ENCODE measurements at places on chromosomes 3 and 15.

GRCh38 chr15:24675332-24676144 is at the start of gene NPAP1:
Gene NPAP1 (plus strand): TSS chr15:24675775. CDS start chr15:24675868, 93 bp downstream.
- DNase-seq, result no peak

- no peak for DNase-seq
Observed at GRCh38 chr3:142021127-142021526, 128.2 kb downstream of the TFDP2 start.

- DNase-seq, result no peak
Observed at GRCh38 chr3:107767897-107768605, 245.3 kb downstream of the BBX start.

GRCh38 chr3:24680214-24680967 is 185.7 kb upstream of the THRB start:
- DNase-seq, result peak; percentile 89

DNA sequence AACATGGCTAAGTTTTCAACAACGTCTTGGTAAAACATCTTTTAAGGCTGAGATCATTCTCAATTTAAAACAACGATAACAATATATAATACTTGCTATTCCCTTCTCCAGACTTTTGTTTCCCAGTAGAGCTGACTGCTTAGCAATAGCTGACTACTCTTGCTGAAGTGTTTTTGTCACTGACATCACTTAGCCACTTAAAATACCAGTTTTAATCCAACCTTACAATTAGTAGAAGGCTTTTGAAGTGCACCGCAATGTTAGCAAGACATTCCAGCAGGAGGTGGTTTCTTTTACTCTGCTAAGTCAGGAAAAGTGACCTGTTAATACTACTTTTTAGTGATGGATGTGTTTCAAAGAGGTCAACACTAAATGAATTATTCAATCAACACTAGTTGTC is 28.7 kb upstream of the GBE1 start:
- DNase-seq, result no peak

DNA sequence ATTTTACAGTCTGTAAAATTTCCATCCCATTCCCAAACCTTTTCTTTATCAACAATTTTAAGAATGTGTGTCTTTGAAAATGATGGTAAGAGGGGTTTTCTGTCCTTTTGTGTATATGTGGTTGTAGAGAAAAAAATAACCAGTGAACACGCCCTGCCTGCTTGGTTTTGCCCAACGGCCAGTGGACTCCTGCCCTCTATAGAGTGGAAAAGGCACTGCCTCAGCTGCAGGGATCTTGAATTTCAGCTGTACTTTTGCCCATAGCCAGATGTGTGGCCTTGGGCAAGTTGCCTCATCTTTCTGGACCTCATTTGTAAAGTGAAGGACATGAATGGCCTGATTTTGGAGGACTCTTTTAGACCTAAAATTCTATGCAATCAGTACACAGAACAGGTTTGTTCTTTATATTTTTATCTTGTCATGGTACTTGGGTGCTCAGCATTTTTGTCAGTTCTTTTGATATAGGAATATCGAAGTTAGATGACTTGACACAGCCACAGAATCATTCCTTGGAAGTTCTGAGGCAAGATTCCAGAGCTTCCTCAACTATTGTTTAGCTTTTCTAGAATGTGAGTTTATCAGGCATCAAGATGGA is 81.0 kb downstream of the CLDN11 start:
- no peak for DNase-seq

DNA sequence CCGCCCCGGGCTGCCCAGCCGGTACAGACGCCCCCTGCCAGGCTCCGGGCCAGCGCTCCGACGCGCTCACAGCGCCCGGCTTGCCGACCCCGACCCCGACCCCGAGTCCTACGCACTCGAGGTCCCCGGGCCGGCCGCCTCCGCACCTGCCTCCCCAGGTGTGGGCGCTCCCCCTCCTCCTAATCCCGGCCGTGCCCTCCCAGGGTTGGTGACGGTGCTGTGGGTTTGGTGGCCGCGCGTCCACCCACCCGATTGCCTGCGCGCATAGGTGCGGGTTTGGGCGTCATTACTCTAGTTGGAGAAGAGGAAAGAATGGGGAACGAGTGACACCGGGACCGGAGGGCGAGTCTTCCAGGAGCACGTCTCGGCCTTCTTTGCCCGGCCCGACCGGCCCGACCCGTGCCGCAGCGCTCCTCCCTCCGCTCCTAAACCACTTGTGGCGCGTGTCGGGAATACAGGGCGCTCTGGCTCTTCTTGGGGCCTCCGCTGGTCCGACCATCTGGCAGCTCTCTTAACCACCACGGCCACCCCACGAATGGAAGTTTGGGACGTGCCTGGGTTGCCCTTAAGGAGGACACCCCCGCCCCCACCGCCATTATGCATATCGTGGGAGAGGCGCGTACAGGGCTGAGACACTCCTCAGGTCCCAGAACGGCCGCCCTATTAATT is 810 bp upstream of the THRB start:
- peak; percentile 56 for DNase-seq

DNA sequence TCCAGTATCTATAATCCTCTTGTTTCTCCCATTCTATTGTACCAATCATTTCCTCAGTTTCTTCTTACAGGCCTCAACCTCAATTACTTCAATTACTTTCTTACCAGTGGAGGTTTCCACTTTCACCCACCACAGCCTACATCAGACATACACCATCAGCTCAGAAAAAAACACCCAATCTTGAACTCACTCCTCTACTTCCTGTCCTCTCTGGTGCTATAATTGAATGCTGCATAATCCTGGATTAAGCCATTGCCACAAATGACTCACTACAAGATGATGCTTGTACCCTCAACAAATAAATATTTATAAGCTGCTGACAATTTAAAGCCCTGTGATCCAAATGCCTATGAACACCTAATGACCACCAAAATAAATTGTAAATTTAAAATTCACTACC is 18.5 kb downstream of the RYK start:
- DNase-seq, result no peak

GRCh38 chr3:194112120-194113106 is 23.5 kb upstream of the HES1 start:
- peak; percentile 44 for DNase-seq

DNA sequence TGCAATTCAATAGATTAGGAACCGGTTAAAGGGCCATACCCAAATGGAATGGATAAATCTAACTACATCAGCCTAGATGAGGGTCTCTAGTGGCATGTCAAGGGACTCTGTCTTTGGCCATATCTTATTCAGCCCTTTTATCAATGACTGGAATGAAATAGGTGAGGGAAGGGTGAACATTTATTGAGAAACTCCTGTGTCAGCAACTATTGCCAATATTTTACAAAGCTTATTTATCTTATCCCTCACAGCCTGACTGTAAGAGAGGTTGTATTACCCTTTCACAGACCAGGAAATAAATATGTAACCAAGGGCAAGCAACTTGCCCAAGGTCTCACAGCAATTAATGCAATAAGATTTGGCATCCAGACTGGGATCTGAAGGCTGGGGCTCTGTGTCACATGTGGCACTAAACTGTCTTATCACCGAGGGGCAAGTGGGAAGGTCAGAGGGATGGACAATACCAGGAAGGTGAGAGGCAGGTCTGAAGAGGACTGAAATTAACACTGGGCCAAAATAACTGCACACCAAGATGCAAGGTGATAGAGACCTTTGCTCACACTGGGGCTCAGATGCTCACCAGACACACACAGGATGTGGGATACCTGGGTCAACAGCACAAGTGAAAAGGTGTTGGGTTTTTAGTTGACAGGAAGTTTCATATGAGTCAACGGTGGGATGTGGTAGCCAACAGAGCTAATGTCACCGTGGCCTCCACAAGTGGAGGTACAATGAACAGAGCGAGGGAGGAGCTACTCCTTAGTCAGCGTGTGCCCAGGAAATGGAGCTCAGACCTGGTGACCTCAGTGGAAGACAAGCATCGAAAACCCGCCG is 261.3 kb downstream of the RPLP1 start:
- no peak for DNase-seq

DNA sequence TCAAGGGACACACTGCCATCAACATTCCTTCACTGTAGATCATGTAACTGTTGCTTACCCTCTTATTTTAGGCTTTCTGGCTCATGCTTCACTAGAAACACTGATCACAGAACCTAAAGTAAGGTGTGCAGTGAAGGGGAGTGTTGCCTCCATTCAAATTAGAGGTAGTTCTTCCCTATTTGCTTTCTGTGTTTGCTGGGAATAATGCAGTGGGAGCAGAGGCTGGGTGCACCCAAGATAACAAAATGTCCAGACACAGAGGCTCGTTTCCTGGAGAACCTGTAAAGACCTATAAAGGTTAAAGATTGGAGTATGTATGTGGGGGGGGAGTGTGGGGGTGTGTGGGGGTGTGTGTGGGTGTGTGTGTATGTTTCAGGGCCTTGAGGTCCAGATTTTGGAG is 2.1 kb upstream of the CLDN18 start:
- no peak for DNase-seq

DNA sequence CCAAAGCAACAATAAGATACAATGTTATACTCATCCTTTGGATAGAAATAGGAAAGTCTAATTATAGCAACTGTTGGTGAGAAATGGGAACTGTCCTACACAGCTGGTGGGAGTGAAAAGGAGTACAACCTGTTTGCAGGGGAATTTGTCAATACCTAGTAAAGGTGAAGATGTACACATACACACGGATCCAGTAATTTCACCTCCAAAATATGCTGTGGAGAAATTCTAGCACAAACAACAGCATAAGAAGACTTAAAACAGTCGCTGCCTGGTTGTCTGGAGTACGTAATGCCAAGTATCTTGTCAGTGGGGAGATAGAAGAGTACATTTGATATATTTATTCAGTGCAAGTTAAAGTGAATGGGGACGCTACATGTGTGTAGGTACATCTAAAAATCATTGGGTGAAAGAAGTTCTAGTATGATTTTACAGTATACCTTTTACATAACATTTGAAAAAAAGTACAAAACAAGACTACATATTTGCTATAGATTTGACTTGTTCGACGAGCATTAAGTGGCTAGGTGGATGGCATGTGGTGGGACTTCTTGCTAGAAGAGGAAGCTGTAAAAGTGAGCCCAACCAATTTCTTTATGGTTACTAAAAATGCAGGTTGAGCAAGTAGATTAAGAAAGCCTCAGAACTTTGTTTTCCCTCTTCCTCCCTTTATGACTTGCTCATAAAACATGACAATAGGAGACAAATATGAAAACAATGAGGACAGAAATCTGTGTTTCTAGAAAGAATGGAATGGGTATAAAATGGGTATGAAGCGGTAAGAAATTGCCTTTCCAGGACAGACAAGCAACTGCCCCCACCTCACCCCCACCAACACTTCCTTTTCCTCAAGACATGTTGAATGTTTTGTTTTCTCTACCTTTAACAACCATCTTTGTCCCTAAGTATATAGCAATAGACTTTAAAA is 50.2 kb upstream of the CCR4 start:
- DNase-seq, result no peak

DNA sequence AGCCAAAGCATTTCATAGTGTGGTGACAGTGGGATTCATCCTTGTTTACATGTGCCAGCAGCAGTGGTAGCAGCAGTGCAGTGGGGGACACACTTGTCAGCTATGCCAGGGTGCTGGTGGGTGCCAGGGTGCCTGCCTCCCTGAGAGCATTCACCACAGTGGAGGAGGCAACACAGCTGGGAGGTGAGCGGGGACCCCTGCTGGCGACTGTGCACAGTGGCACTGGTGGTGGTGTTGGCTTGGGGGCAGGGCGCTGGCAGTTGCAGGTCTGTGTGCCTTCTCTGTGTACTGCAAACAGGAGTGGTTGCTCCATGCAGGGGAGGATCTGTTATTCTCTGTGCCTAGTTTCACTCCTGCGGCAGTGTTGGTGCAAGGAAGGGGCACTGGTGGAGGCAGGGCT is 41.2 kb downstream of the CEP63 start:
- DNase-seq, result peak; percentile 8

- peak; percentile 41 for DNase-seq
Observed at GRCh38 chr3:63015614-63016309, 140.5 kb upstream of the CADPS start.

All from nephron progenitor cell (in vitro differentiated cells).